Caco-2 (cell line): ENCODE measurements at places on chromosomes 12 and 14. TPM values are rescaled to one million over a fixed set of nuclear protein-coding genes. Genes with fewer than 3 reads are reported as not detected.

DNA sequence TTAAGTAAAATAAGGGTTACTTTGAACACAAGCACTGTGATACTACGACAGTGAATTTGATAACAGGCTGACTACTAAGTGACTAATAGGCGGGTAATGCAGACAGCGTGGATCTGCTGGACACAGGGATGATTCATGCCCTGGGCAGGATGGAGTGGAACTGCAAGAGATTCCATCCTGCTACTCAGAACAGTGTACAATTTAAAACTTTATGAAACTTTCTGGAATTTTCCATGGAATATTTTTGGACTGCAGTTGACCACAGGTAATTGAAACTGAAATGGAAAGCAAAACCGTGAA, 46.0 kb downstream of the YEATS4 start:
- H3K4me3 ChIP-seq: no peak overlapping the region
- peaks cover 18% of the 10 kb centered on the region for H3K4me1 ChIP-seq
- H3K36me3 ChIP-seq: no peaks in the 10 kb centered on the region
- DNase-seq: peak; percentile 46

DNA sequence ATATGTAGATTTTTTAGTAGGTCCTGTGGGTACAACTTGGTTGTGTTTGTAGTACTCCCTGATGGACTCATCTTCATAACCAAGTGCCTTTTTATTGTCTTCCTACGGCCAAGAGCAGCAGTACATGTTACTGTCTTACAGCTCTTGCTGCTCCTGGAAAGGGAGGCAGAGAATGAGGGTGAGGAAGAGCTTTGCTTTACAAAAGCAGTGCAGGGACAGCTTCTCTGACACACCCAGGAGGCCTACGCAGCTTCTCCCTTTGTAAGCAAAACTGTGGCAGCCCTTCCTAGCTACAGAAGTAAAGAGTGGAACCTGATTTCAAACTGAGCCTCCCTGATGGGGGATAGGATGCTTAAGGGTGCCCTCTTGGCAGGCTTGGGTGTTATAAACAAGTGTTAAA, 18.6 kb downstream of the MYRFL start:
- H3K27ac ChIP-seq: no peak overlapping the region
- no peaks in the 10 kb centered on the region for H3K36me3 ChIP-seq
- H3K4me1 ChIP-seq: no peaks in the 10 kb centered on the region
- H3K27me3 ChIP-seq: no peaks in the 10 kb centered on the region
- DNase-seq: no peak

The PCBP2 gene
- 1,036 and 1,143 TPM in 2 replicates for total RNA-seq

GRCh38 chr12:46743456-46743855, 82.3 kb downstream of the SLC38A4 start:
- no peak overlapping the region for H3K27ac ChIP-seq
- no peaks in the 10 kb centered on the region for H3K27me3 ChIP-seq
- H3K36me3 ChIP-seq: no peaks in the 10 kb centered on the region
- H3K4me3 ChIP-seq: no peak overlapping the region
- H3K4me1 ChIP-seq: no peaks in the 10 kb centered on the region

- H3K4me1 ChIP-seq: peaks cover 26% of the 10 kb centered on the region
- H3K4me3 ChIP-seq: no peak overlapping the region
- no peaks in the 10 kb centered on the region for H3K27me3 ChIP-seq
- H3K27ac ChIP-seq: no peak overlapping the region
Observed at GRCh38 chr14:66918527-66918926, 270.7 kb upstream of the GARIN2 start.

The TMPRSS12 gene
- not detected in 2 replicates for total RNA-seq
